Activated naive CD8-positive, alpha-beta T cell treated with anti-CD3 and anti-CD28 coated beads, Interleukin-2, amount 10 ng/mL, durations not matched to agents 7 days and 5 days (primary cell): ENCODE measurements at places on chromosomes 6 and 20. TPM values are rescaled to one million over a fixed set of nuclear protein-coding genes. Genes with fewer than 3 reads are reported as not detected.

DNA sequence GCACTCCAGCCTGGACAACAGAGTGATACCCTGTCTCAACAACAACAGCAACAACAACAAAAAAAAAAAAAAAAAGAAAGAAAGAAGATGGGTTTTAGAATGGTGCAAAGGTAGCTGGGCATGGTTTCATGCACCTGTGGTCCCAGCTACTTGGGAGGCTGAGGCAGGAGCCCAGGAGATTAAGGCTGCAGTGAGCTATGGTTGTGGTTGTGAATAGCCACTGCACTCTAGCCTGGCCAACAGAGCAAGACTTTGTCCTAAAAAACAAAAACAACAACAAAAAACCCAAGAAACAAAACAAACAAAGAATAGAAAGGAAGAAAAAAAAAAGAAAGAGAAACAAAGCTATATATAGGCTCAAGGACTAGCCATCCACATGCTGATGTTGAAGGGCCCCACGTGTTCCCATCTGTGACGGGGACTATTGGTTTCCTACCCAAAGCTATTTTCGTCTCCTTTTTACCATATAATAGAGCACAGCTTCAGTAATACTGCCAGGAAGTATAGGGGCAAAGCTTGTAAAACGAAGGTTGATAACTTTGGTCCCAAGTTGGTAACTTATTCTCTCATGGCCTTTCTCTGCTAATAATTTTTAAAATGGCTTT lies 7.9 kb upstream of the EEF1E1 start:
- DNase-seq = no peak

The TCFL5 gene
- 9.3 TPM for total RNA-seq

The C6orf89 gene
- total RNA-seq = 46.0 TPM

GRCh38 chr6:169121013-169121412 lies 132.6 kb downstream of the THBS2 start:
- no peak for DNase-seq

DNA sequence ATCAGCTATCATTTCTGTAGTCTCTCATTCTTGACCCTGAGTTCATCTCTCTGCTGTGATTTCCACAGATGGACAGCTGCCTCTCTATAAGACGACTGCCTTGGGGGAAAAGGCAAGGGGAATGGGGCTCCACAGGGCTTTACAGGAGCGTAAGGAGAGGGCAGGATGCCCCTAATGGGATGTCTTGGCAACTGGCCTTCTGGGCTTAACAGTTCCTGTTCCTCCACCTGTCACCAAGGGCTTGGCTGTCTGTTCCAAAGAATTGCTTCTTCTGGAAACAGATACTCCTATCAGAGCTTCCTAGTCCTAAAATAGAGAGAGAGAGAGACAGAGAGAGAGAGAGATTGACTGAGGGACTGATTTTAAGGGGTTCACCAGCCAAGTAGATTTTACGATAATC lies 181.9 kb downstream of the TMEM200A start:
- no peak for DNase-seq

DNA sequence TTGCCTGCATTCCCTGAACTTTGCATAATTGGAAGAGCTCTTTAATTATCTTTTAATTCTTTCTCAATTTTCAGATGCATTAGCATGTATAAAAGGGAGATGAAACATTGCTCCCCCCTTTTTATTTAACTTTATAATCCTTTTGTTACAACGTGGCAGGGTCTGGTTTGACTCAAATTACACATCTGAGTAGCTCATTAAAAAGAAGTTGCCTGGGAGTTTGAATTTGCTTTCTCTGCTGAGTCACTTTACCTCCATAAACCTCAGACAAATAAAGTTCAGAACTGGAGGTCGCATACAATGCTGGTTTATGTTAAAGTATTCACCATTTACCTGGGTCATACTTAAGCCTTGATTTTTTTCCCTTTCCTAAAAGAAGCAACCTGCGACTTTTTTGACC lies 495.2 kb downstream of the PREX1 start:
- no peak for DNase-seq

- DNase-seq = no peak
Observed at GRCh38 chr20:46674253-46675083, 14.8 kb downstream of the TP53RK start.
